ENCODE measurements at places on chromosomes 5 and 9.

- DNase-seq = no peak
These were observed 97.4 kb downstream of the TARS1 start for GRCh38 chr5:33538201-33538600.

DNA sequence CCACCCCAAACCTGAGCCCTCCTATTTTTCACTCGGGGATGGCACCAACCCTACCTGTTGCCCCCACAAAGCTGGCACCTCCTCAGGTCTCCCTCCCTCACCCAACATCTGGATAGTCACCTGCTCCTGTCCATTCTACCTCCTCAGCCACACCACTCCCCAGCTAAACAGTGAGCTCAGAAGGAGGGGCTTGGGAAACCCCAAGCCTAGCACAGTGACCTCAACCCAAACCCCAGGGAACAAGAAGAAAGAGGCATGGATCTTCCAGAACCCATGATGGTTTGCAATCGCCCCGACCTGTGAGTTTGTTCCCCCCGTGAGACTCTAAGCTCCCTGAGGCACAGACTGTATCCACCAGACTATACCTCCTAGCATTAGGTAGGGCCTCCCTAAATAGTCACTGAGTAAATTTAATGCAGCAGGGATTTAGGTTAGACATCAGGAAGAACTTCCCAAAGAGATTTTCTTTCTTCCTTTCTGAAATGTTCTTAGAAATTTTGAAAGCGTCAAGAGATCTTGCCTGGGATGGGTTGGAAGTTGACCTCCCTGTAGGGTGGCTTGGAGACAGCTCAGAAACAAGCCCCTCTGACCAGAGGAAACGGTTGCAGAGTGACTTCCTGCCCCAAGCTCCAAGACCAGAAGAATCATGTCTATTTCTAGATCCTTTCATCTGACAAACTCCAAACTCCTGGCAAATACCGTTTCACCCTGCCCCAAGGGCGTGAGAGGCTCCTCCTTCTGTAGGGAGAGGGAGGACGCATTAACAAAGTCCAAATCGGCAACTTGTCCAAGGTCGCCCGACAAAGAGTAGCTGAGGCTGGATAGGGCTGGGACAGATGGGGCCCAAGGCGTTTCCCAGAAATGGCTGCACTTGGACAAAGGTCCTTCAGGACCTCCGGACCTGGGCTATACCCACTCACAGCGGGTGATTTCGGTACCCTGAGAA, 4.1 kb downstream of the FIBCD1 start:
- no peak for DNase-seq

DNA sequence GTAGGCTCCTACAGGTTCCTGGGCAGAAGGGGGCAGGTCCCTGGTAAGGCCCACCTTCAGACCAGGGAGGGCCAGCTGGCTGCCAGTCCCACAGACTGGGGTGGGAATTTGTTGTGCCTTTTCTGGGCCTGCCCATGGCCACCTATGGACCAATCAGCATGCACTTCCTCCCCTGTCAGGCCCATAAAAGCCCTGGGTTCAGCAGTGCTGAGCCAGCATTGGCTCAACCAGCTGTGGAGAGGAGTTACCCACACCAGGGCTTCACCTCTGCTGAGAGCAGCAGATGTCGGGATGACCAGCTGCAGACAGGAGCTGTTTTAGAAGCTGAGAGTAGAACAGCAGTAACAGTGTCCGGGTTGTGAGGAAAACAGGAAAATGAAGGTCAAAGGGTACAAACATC, 373.4 kb upstream of the ACO1 start:
- DNase-seq = no peak

DNA sequence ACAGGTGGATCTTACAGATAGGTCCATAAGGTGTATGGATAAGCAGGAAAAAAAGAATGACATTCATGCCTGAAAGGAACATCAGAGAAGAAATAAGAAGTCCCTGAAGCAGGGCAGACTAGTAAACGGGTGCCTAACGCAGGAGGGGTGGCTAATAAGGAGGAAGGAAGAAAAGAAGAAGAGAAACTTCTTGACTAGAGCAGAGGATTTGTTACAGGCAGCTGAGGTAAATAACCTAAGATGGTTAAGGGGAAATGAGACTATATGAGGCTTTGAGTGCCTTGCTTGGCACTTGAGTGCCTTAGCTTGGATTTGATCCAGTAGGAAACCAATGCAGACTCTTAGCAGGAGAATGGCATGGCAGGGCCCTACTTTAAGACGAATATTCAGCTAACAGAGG, 313.5 kb upstream of the PDE4D start:
- DNase-seq = no peak

DNA sequence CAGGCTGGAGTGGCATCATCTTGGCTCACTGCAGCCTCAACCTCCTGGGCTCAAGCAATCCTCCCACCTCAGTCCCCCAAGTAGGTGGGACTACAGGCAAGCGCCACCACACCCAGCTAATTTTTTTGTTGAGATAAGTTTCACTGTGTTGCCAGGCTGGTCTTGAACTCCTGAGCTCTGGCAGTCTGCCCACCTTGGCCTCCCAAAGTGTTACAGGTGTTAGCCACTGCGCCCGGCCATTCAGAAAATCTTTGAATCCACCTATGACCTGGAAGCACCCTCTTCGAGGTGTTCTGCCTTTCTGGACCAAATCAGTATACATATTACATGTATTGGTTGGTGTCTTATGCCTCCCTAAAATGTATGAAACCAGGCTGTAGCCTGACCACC, 61.4 kb downstream of the KIAA1958 start:
- DNase-seq = no peak

GRCh38 chr5:14395411-14395810, 186.2 kb upstream of the OTULINL start:
- no peak for DNase-seq

DNA sequence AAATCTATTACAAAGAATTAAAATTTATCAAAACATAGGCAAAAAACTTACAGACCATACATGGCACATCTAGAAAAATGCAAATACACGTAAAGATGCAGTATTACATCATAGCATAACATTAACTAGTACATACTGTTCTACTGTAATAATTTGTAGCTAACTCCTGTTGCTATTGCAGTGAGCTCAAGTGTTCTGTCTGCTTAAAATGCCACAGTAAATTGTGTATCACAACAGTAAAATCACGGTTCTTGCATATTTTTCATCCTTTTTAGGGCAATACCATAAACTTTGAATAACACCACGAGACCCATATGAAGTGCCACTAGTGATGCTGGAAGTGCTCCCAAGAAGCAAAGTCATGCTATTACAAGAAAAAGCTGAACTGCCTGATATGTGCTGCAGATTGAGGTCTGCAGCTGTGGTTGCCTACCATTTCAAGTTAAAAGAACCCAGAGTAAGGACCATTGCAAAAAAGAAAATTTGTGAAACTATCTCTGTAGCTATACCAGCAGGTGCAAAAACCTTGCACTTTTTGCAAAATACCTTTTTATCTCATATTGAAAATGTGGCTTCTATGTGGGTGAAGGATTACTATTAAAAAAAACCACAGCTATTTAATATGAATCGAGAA, 14.2 kb downstream of the HOMER1 start:
- no peak for DNase-seq

- DNase-seq = no peak
These were observed 161.5 kb upstream of the OR13F1 start for GRCh38 chr9:104342552-104342951.
